ENCODE measurements at places on chromosomes 16 and 17.

- no peak for DNase-seq
Measured at GRCh38 chr17:70169709-70170597, 621 bp downstream of the KCNJ2 start.

GRCh38 chr16:85173981-85174751 lies 61.9 kb upstream of the CIBAR2 start:
- DNase-seq = no peak

DNA sequence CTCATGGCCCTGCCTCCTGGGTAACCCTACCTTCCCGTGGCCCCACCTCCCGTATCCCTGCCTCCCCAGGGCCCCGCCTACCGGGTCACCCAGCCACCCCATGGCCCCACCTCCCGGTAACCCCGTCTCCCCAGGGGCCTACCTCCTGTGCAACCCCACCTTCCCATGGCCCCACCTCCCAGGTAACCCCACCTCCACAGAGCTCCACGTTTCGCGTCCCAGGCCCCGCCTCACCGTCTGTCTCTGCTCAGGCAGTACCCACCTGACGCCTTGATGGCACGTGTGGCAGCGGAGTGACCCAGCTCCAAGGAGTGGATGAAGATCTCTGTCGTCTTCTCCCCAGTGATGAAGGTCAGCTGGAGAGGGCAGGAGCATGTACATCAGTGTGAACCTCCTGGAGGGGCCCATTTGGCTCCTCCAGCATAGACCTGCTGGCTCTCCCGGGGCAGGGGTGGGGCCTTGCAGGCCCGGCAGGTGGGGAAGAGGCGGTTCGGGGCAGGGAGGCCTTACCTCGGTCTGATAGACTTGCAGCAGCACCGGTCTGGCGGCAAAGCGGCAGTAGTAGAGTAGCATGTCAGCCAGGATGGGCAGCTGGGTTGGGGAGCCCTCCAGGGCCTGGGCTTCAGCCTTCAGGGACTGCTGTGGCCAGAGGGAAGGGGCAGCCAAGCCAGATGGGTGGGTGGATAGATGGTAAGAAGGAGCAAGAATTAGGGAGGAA lies 18.7 kb upstream of the PIK3R6 start:
- DNase-seq = no peak

DNA sequence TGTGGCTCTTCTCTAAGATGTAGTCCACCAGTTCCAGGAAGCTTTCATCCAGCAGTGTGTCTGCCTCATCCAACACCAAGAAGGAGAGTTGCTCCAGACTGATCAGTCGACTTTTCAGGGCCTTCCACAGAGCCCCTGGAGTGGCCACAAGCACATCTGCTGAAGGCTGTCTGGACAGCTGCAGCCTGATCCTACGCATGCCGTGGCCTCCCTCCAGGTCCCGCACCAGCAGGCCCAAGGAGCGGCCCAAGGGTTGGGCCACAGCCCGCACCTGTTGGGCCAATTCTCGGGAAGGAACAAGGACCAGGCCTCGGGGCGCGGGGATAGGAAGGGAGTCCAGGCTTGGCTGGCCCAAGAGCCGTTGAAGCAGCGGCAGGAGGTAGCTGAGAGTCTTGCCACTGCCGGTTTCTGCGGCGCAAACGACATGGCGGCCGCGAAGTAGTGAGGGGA lies 729 bp downstream of the DDX28 start:
- no peak for DNase-seq

GRCh38 chr16:4944333-4945281 lies 7.7 kb upstream of the PPL start:
- DNase-seq = no peak

DNA sequence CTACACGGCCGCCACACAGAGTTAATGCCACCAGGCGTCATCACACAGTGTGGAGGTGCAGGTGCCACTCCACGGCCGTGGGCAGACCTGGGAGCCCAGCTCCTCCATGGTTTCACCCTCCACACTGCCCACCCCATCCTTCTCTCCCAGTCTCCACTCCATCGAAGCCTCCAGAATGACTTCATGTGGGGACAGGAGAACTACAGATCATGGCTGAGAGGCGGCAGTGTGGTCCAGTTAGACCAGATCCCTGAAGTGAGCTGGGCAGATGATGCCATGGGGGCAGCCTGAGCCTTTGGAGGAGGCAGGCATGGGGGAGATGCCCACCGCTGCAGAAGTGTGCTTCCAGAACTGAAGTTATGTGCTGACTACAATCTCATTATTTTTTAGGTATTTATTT lies 38.0 kb upstream of the FAAP100 start:
- DNase-seq = no peak

DNA sequence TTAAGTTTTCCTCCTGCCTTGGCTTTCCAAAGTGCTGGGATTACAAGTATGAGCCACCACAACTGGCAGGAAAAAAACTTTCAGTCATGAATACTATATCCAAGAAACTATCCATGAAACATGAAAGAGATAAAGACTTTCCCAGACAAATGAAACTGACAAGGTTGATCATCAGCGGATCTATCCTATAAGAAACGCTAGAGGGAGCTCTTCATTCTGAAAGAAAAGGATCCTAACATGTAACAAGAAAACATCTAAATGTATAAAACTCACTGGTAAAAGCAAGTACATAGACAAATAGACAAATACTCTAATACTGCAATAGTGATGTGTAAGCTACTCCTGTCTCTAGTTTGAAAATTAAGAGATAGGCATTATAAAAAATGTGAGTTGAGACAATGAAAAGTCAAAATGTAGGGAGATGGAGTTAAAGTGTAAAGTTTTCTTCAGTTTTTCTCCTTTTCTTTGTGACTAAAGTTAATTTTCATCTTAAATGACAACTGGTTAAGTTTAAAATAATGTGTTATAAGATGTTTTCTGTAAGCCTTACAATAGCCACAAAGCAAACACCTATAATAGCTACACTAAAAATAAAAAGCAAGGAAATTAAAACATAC lies 79.6 kb upstream of the TEKT1 start:
- peak; percentile 59 for DNase-seq

DNA sequence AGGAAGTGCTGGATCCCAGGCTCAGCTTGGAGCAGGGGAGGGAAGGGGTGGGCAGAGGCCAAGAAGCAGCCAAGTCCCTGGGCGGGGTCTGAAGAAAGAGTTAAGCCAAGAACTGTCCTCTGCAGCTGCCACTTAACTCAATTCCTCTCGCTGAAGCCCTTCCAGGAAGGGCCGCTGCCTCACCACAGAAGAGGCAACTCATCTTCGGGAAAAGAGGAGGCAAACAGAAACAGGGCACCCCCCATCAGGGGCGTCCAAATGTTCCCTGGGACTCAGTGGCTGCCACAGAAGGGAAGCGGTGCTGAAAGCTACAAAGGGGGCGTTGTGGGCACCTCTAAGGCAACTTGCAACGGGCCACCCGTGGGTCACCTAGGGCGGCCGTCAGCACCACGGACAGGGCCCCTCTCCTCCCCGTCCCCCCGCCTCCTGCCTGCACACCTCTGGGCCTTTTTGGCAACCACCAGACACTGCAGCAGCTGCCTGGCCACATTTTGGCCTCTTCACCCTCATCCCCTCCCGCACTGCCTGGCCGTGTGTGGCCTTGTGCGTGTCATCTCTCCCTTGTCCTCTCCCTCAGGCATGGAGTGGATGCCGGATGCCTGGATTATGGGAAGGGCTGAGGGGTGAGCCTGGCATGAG lies 2.5 kb downstream of the TLCD3B start:
- DNase-seq = no peak

DNA sequence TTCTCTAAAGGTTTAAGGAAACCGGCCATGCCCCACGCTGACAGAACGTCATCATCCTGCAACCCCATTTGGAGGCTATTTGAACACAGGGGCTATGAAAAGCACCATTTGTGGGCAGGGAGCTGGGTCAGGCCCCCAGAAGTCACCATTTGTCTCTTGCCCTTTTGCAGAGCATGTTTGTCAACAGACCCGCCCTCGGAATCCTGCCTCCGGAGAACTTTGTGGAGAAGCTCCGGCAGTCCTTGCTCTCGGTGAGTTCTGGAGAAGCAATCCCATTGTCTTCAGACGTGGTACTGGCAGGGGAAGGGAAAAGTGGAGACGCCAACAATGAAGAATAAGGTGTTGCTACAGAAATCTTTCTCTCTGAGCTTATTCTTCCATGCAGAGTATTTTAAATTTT lies 33.5 kb downstream of the TMEM186 start:
- DNase-seq = no peak

- DNase-seq = no peak
Measured at GRCh38 chr17:32894245-32894644, 17.3 kb upstream of the MYO1D start.

DNA sequence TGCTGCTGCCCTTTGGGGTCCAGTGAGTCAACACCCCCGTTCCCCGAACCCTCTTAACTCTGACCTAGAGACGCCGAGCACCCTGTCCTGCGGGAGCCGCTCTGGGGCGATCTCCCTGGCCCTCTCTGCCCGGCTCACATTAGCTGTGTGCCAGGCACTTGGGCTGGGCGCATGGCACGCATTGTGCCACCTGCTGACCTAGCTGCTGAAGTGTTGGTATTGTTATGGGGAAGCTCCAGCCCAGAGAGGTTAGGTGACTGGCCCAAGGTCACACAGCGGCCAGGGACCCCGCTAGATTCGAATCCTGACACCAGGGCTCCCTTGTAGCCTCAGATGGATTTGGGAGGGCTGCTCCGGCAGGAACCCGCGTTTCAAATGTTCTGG lies 1.1 kb downstream of the HSD17B1 start:
- DNase-seq = no peak

- DNase-seq = no peak
Measured at GRCh38 chr16:65600629-65601028, 478.8 kb upstream of the CDH11 start.

GRCh38 chr17:17941015-17941414 lies 31.2 kb downstream of the TOM1L2 start:
- DNase-seq = no peak

DNA sequence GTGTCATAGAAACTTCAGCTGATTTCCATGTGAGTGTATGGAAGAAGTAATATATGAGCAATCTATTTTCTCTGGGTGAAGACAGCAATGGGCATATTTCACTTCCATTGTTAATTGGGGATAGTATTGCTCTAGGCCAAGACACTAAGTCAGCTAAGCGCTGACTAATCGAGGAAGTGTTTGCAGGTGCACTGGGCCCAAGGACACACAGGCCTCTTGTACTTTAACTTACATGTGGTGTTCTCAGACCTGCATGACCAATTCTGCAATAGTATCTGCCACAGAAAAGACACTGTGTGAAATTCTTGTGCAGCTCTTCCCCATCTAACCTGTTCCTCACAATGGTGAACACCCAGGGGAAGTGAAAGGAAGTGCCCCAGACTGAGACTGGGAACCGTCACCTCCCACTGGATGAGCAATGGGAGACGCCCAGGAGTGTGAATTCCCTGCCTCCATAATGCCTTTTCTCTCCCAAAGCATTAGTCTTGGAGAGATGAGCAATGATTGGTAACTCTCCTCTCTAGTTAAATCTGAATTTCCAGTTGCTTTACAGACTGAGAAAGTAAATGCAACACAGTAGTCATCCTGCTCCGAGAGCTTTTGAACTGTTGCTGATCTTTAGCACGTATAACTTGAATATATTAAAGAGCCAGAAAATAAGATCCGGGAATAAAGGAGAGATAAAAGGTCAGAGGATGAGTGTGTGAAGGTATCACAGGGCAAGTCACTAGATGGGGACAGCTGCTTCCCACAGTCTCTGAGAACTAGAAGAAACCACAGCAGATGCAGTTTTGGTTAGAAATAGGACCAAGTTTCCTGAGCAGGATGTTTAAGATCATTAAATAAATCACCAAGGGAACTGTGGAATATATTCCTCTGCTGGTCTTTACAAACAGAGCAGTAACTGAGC lies 82.6 kb downstream of the CDK5R1 start:
- DNase-seq = no peak

DNA sequence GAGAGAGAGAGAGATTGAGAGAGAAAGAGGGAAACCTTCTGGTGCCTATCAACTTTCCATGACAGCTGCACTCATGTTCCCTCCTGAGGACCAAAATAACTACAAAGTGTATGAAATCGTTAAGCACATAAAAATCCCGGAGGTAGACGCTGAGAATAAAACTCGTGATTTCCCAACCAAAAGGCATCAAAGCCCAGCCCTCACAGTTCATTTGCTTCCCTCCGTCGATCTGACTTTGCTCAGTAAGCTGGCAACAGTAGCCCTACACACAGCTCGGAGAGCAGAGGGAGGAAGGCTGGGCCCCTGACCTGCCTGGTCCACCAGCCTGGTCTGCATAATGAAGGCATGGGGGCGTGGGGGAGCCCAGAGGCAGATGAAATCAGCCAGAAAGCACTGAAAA lies 273.9 kb upstream of the ZFHX3 start:
- no peak for DNase-seq

DNA sequence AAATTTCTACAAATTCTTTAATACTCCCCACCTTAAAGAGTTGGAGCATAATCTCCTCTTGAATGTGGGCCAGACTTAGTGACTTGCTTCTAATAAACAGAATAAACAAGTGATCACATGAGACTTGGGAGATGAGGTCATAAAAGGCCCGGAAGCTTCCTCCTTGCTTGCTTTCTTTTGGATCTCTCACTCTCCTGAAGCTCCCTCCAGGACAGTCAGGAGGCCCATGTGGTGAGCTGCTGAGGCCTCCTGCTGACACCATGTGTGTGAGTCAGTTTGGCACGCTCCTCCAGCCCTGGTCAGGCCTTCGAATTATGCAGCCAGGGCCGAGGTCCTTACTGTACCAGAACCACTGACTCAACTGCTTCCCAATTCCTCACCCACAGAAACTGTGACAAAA lies 53.2 kb downstream of the NDEL1 start:
- DNase-seq = no peak

- DNase-seq = no peak
Measured at GRCh38 chr16:68759062-68759461, 22.0 kb downstream of the CDH1 start.

DNA sequence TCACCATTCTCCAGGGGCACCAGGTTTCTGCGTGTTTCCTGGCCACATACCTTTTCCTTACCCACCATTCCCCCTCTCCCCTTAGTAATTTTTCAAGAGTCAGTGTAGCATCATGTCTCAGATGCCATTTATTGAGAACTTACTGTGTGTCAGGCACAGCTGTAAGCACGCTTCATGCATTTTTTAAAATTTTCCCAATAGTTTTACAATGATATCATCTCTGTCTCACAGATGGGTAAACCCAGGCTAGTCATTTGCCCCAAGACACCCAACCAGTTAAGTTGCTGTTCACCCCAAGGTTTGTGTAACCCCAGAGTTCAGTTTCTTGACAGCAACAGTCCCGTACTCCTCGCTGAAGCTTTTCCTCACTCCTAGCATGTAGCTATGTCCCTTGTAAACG lies 56.4 kb upstream of the IRX3 start:
- no peak for DNase-seq

- DNase-seq = peak; percentile 22
Measured at GRCh38 chr17:78558181-78558850, 18.9 kb downstream of the DNAH17 start.
